IPS-NIHi11 (cell line): ENCODE measurements at places on chromosomes 7 and 10.

DNA sequence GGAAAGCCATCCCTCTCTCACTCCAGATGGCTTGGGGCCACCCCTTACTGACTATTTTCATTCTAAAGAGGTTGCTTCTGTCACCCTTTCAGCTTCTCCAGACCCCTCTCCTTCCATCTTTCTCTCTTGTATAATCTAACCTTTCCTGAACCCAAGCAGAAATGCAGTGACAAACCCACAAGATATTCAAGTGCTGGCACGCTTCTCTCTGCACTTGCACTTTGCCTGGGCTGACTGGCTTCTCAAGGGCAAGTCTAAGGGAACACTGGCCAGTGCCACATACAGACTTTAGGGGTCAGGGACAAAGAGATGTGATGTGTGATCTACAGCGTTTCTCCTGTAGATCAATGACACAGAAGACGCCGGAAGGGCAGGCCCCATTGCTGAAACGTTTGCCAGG lies 150.4 kb upstream of the LANCL2 start:
- DNase-seq, result no peak

DNA sequence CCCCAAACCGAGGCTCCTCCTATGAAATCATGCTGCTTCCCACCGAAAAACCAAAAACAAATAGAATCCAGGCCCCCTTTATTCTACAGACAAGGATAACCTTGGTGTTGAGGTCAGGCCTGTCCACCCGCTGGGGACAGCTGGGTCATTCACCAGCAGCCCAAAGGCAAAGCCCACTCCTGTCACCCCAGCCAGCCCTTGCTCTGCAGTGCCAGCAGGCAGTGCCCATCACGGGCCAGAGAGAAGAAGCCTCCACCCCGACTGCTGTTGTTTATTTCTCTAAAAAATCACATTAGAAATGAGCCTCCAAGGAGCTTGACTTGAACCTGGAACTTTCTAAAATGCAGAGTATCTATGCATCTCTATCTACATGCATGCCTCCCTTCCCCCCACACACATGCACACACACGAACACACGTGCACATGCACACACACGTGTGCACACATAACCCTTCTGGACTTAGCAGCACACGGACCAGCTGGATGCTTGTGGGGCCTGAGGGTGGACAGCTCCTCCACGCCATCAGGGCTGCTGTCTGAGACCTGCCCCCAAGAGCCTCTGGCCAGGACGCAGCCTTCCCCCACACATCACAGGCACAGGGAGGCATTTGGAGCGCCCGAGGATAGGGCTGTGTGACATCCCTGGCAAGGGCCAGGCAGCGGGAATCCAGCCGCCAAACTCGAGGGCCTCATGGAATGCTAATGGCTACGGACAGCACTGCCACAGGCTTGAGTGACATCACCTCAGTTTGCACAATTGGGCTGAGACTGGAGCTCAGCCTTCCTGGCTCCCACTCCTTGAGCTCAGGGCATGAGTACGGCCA lies 22.8 kb downstream of the PRKAG2 start:
- no peak for DNase-seq

DNA sequence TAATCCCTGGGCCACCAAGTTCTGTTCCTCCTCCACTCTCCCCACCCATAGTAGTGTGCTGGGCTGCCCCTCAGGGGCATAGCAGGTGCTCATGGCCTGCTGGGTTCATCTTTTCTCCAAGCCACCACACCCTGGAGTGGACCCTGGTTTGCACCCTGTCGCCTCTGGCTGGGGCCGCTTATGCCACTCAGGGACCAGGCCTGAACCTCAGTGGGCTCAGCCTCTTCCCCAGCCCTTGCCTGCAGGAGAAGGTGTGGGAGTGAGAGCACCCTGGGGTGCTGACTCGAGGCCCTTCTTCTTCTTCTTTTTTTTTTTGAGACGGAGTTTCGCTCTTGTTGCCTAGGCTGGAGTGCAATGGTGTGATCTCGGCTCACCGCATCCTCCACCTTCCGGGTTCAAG lies 10.2 kb downstream of the CLIP2 start:
- no peak for DNase-seq

DNA sequence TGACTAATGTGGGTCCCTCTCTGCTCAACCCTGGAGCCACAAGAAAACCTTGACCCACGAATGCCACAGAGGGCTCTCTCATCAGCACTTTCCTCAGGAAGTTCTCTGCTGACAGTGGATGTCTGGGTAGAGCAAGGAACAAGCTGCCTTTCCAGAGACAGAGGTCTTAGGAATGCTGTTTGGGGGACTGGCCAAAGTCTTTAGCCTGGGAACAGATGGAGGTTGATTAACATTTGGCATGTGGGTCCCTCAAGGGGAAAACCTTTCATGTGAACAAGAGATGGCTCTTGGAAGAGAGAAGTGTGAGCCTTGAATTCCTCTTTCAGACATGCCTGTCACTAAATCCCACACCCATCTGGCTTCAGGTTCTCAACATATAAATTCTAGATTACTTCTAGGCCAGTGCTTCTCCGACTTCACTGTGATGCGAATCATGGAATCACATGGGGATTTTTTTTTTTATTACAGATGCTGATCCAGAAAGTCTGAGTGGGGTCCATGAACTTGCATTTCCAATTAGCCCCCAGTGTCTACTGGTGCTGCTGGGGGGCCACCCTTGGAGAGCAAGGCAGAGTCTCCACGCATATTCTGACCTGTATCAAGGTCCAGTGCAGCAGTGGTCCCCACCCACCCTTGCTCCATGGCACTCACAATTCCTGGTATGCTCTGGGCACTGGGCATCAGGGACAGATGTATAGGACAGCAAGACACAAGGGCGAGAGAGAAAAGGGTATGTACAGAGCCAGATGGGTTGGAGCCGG lies 360.4 kb downstream of the CXCL12 start:
- no peak for DNase-seq

DNA sequence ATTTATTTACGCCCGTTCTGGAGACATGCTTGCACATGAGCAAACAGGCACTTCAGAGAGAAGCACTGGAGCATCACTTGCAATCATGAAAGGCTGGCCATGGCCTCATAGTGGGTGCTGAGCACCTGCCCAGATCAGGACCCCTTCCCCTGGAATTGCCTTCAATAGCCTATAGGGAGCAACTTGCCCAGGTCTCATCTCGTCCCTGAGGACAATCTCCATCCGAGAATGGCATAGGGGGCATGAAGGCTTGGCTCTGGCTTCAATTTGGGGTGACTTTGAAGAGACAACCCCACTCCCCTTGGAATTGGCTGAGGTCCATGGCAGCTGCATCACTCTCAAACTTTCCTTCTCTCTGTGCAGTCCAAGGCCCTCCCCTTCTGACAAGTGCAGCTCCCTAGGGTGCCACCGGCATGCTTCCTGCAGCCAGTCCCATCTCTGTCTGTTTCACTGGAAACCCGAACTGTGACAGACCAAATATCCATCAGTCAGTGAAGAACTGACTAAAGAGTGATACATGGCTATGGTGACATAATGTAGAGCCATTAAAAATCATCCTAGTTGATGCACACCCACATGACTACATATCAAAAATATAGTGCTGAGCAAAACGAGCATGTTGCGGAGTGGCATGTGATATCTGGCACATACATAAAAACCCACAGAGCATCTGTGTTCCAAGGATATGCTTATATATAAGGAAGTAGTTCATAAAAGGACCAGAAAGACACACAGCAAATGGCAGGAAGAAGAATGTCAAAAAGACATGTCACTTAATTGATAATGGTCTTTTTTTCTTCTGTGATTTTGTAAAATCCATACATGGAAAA lies 12.4 kb downstream of the GDF2 start:
- no peak for DNase-seq

GRCh38 chr7:101953248-101953819 lies 135.9 kb downstream of the CUX1 start:
- no peak for DNase-seq

GRCh38 chr7:66265566-66265965 lies 60.4 kb downstream of the TPST1 start:
- no peak for DNase-seq

DNA sequence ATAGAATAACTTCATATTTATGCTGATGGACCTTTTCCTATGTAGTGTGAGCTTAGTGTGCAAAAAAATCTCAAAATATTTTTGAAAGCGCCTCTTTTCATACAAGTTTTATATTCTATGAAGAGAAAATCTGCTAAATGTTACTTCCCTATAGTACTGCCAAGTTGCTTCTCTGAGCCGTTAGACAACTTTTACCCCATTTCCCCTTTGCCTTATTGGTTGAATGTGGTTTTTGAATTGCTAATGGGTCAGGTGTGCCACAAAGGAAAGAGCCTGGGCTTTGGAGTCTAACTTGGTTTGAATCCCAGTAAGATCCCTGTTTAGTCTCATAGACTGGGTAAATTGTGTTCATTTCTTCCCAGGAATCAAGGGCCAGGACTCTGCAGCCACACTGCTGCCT lies 261.5 kb downstream of the SNX10 start:
- no peak for DNase-seq

GRCh38 chr10:71269301-71270288 lies 49.5 kb upstream of the SLC29A3 start:
- peak; percentile 73 for DNase-seq

GRCh38 chr10:91073286-91073979 lies 147.0 kb upstream of the PCGF5 start:
- DNase-seq, result no peak

DNA sequence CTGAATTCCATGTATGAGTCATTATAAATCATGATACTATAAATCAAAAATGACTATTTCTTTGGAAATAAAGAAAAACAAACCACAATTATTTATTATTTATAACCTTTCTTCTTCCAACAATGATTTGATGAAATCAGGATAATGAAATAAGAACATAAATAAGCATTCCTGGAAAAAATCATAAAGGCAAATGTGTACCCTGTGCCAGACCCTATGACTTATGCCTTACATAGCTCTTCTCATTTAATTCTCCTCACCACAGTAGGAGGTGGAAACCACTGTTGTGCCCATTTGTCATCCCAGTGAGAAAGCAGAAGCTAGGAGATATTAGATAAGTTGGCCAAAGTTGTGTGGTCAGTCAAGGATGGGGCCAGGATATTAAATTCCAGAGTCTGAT lies 255.1 kb downstream of the DOCK4 start:
- DNase-seq, result no peak

GRCh38 chr10:36003031-36003600 lies 361.0 kb upstream of the FZD8 start:
- DNase-seq, result no peak

DNA sequence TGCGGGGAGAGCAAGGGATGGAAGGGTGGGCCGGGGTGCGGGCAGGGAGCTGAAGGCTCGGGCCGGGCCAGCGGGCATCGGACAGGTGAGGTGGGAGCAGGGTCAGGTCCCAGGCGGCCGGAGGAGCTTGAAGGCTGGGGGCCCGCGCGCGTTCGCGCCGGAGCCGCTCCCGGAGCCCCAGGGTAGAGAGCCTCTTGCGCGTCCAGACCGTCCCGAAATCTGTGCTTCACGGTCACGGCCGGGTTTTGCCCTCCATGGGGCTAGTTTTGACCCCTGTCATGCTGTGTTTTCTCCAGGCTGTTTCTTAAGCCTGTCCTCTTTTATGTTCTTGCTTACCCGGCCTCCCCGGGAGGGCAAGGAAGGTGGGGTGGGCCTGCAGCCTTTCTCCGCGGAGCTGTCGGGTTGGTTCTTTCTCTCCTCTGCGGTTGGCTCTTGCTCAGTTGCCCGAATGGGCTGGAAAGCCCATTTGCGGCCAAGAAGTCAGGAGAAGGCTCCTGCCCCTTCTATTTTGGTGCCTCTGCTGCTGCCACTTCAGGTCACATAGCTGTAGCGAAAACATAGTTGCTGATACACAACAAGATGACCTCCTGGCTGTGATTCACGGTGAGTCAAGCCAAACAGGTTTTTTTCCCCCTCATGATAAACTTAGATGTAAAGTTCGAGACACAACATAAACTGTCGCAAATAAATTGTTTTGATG lies 650 bp downstream of the UBE2D1 start:
- DNase-seq, result peak; percentile 45

DNA sequence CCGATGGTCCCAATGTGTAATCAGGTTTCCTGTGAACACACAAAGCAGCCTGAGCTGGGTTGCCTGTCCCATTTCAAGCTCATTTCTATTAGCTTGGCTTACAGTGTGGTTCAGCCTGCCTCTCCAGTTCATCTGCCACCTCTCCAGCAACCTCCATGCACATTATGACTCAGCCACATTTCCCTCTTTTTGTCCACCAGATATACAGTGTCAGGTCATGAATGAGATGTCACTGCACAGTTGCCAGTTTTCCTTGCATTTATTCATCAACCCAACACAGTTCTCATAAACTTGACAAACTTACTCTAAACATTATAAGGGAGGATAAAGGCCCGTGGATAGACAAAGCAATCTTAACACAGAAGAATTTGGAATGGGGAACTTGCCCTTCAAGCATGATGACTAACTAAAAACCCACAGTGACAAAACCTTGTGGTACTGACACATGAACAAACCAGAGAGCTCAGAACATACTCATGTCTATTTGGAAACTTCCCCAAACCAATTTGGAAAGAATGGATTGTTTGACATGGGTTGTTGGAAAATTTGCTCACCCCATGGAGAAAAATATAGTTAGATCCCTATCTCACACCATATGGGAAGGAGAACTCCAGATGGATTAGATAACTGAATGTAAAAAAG lies 2.5 kb upstream of the CFAP58 start:
- no peak for DNase-seq

DNA sequence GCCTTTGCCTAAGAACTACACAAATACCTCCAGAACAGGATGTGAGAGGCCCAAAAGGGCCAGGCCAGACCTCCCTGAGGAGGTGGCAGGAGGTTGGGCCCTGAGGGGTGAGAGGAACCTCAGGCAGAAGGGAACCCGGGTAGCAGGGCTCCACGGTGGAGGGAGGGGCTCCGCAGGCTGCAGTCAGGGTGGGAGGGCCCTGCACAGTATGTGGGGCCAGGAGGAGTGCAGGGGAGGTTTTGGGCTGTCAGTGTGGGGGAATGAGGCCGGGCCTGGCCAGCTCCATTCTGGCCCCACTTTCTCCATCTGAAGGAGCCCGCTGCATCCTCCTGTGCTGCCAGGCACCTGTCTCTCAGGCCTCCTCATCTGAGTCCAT lies 25.9 kb downstream of the DNAJB12 start:
- DNase-seq, result no peak

DNA sequence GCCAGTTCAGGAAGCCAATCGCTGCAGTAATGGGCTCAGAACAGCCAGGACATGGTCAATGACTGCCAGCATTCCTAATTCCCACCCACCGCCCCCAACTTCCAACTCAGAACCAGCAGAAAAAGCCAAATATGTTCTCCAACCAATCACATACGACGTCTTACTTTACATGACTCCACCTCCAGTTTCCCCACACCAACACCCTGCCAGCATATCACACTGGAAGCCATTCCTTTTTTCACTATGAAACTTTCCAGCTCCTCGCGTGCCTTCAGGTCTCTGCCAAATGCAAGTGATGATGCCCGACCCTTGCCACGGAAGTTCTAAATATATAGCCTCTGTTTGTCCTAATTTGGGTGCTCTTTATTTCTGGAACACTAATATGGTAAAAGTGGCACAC lies 12.5 kb downstream of the NPS start:
- no peak for DNase-seq

GRCh38 chr10:48794074-48794473 lies 109.4 kb downstream of the WDFY4 start:
- DNase-seq, result no peak

DNA sequence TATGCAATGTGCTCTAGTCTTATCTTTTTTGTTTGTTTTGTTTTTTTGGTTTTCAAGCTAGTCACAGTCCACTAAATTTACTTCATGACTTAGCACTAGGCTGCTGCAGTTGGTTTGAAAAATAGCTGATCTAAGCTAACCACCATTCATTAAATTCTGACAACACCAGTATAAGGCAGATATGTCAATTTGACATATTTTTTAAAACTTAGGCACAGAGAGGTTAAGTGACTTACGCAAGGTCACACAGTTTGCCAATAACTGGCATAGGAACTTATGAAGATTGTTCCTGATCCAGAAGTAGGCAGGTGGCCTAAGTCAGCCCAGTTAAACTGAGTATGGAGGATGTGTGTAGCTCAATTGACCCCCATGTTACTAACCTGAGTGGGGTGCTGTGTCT lies 377.3 kb upstream of the NFE2L3 start:
- DNase-seq, result no peak
